ENCODE measurements at places on chromosomes 2 and 18. TPM values are rescaled to one million over a fixed set of nuclear protein-coding genes. Genes with fewer than 3 reads are reported as not detected.

FSIP2 gene
- not detected for total RNA-seq

CNGA3 gene
- not detected for total RNA-seq

RNU2-63P gene
- not detected for total RNA-seq

FRZB gene
- total RNA-seq, result not detected

THOC1 gene
- total RNA-seq, result 18.1 TPM

ZBTB7C gene
- total RNA-seq, result 0.09 TPM

AQP12A gene
- not detected for total RNA-seq

RAB6D gene
- total RNA-seq, result not detected

ARHGEF4 gene
- 7.5 TPM for total RNA-seq

CCDC102B gene
- total RNA-seq, result 0.49 TPM

CTNNA2 gene
- 0.25 TPM for total RNA-seq

GPR39 gene
- 9.8 TPM for total RNA-seq
